ENCODE measurements at places on chromosomes 4 and X.

DNA sequence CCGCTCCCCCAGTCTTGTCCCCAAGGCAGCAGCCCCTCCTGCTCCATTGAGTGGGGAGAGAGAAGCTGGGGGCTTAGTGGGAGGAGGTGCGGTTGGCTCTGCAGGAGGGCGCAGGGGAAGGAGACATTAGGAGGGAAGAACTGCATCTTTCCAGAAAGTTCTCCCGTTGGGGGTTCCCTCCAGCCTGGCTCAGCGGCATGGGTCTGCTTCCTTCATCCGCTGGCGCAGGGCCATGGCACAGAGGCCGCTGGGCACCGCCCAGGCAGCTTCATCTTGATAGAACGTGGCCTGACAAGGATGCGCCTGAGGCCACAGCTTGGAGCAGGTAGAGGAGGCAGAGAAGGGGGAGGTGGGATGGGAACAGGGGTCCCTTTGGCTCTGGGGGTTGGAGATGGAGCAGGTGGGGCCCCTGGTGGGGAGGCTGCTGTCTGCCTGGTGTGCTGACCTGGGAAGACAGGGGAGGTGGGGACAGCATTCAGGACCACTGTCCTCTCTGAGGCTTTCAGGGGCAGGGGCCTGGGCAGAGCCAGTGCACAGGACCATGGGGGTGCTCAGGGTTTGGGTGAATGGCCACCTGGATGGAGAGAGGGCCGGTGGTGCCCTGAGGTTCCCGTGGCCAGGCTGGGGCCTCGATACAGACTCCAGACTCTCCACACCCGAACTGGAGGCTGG, 12.1 kb downstream of the DOK7 start:
- no peak for DNase-seq

- DNase-seq: peak; percentile 52
Measured at GRCh38 chr4:26218677-26219605, 101.9 kb upstream of the RBPJ start.

DNA sequence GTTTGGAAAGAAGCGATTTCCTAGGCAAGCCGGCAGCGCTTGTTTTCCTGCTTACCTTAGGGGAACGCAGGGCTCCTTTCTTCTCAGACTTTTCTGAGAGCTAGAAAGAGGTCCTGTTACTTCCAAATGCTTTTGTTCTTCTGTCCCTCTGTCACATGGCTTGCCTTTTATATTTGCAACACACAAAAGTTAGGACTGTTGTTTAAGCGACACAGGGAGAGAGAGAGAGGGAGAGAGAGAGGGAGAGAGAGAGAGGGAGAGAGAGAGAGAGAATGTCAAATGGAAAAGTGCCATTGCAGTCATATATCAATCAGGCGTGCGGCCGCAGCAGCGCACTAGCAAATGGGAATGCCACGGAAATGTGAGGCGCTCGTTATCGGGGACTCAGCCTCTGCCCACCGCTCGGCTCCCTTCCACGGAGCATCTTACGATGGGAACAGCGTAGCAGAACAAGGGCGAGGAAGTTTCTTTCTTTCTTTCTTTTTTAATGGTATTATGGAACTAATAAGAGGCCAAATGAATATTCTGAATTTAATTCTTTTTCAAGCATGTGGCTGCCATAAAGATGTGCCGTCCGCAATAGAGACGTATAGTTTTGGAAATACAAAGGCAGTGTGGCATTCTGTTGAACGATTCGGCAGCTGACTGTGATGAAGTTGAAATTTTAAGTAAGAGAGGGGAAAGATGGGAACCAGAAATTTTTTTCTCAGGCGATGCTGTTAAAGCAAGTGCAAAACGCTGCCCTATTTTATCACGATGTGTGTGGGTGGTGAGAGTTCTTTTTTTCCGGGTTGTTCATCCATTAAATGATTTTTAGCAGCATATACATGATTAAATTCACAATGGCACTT, at the start of gene NDP:
Gene NDP, minus strand, starts transcription at position 142 of the 851 bp plus-strand sequence. CDS start 14,745 bp downstream, outside the sequence.
- DNase-seq: no peak

- DNase-seq: no peak
Measured at GRCh38 chr4:25448379-25449109, 71.5 kb downstream of the ANAPC4 start.

- no peak for DNase-seq
Measured at GRCh38 chr4:173765751-173766150, 235.7 kb upstream of the HAND2 start.

DNA sequence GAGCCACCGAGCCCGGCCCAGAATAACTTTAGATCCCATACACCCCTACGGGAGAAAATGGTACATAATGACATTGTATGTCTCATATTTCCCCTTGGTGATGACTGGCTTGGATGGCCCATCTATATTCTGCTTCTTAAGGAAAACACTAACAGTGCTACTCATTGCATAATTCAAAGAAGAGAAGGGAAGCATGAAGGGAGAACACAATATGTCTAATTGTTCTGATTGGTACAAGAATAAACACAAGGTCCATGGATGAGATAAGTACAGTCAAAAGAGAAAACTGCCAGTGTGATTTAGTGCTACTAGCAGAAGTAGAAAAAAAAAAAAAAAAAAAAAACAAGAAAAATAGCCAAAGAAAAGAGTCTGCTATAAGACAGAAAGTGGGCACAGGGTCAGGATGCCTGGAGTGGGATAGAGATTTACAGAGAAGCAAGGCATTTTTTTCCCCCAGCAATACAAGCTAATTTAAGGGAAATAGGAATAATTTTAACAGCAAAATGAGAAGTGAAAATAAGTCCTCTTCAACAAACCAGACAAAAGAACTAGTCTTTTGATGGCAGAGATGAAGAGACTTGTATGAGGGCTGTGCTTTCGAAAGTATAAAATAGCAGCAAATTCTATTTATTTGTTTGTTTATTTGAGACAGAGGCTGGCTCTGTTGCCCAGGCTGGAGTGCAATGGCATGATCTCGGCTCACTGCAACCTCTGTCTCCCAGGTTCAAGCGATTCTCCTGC, 96.5 kb upstream of the MAP3K15 start:
- DNase-seq: no peak

DNA sequence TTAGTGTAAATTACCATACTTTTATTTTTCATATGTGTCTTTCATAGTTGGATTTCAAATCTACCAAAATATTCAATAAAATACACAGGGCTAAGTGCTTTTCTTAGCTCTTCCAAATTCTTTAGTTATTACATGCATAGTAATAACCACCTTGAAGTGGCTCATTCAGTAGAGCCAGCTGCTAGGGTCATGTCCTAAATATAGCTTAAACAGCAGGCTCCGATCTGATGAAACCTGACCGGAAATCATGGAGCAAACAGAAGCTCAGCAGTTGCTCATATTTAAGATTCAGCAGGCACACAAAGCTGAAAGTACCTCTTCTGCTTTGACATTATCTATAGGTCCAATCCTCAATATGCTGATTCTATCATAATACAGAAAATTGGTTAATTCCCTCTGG, 1470.4 kb downstream of the ADGRL3 start:
- DNase-seq: no peak

- peak; percentile 78 for DNase-seq
Measured at GRCh38 chr4:75916091-75916661, 13.9 kb upstream of the PPEF2 start.

GRCh38 chr4:61580721-61581377, 380.7 kb downstream of the ADGRL3 start:
- no peak for DNase-seq

DNA sequence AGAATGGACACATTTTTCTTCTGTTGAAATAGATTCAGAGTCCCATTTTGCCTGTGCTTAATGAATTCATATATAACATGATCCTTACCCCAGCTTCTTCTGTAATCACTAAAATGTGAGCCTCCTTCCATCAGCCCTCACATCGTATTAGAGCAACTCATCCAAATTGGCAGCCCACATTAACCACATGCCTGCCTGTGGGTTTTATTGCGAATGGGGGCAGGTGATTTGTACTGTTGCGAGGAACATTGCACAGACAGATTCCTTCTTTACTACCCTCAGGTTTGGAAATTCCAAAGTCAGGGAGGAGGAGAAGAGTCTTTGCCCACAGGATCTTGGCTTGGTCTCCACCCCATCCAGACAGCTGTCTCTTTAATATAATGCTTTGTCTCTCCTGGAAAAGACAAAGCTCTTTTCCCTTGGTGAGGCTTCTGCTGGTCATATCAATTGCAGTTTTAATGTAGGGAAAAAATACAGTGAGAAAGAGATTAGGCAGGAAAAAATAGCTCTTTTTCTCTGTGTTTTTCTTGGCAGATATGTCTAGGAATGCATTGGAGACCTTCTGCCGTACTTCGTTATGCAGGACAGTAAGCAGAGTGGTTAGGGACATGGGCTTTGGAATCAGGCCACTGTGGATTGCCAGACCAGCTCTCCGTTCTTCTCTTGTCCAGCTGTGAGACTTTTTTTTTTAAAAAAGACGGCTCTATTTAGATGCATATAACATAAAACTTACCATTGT, 371.2 kb downstream of the AFF2 start:
- DNase-seq: no peak

DNA sequence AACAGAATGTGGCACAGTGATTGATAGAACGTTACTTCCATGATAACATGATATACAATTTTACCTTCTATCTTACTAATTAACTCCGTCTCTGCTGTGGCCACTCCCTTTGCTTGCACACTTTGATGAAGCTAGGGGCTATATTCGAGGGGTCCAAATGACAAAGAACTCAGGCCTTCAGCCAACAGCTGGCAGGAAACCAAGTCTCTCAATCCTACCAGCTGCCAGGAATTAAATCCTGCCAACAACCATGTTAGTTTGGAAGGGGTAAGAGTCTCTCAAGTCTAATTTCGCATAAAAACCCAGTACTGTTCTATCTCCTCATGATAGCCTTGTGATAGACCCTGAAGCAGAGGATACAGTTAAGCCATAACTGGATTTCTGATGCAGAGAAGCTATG, 1122.9 kb upstream of the PCDH10 start:
- DNase-seq: no peak

- no peak for DNase-seq
Measured at GRCh38 chr4:32249040-32249439, 1528.9 kb downstream of the PCDH7 start.

DNA sequence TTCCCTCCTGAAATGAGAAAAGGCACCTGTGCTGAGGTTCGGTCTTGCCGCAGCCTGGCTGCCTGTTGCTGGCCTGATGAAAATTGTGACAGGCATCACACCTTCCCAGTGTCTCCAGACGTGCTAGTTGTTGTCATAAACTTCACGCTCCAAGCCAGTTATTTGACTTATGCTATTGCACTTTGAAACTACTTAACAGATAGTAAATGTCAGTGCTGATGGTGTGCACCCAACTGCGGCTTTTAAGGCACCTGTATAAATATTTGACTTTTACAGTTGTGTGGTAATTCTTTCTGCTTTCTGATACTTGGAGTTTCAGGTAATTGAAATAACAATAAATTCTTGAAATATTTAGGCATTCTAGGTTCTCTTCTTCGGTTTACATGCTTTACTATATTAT, 1.8 kb downstream of the WWC2 start:
- no peak for DNase-seq

DNA sequence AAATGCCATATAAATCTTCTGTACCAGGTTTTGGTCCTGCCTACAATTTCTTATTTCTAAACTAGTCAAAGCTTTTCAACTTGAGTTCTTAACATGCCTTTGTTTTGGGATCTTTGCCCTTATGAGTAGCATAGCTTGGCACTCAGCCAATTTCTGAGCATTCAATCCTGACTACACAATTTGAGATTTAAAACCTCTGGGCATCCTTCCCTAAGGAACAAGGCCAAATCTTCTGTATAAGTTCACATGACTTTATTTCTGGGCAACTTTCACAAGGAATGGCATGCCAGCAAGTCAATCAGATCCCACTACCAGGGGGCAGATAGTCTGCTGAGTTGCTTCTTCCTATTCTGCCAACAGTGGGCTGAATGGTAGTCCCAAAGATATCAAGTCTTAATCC, 254.2 kb downstream of the ADAMTS3 start:
- DNase-seq: no peak

DNA sequence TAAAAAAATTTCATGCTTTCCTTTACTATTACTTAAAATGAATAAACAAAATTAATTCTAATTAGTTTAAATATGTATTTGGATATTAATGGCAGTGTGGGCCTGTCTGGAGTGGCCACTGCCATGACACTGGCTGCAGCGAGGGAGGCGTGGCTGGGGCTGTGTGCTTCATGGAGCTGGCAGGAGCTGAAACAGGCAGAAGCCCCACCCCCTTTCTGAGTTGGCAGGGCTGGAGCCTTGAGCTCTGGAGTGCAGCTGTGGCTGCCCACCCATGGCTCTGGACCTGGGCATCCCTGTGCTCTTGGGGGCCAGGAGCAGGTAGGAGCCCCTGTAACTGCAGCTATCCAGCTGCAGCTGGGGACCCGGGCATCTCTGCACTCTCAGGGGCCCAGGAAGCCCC, 8.2 kb upstream of the HSD17B11 start:
- no peak for DNase-seq

DNA sequence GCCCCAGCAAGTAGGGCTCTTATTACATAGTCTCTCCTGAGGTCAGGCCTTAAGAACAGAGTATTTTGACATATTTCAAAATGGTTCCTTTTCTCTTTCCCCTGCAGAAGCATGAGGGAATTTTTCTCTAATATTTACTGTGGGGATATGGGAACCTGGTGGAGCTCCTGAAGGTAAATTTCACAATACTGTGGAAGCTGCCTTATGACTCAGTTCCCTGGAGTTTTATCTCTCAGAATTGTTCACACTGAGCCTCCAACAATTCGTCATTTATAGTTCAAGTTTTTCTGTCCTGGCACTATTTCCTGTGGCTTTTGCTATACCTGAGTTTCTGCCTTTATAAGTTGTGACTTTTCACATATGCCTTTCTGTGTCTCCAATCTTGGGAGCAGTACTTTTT, 607.2 kb upstream of the NDST4 start:
- no peak for DNase-seq

DNA sequence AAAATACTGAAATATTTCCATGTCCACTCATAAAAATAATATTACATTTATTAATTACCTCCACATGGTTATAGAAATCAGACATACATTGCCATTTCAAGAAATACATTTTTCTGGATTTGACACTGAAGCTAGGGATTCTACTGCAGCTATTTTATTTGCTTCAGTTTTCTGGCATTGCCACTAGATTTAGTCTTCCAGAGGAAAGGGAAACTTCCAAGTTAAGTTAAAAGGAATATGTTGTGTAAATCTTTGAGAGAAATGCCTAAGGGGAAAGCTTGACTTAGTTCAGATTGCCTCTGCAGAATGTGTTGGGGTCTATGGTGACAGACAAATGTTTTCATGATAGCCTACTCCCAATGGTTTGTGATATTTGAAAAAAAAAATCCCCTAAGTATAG, 1631.3 kb downstream of the PCDH18 start:
- DNase-seq: no peak

GRCh38 chr4:1194010-1194900, 21.9 kb upstream of the SPON2 start:
- DNase-seq: no peak

- DNase-seq: no peak
Measured at GRCh38 chrX:40157228-40158035, 59.7 kb upstream of the BCOR start.

- DNase-seq: no peak
Measured at GRCh38 chr4:16843831-16844508, 54.5 kb downstream of the LDB2 start.

- no peak for DNase-seq
Measured at GRCh38 chr4:2685541-2685940, 70.6 kb downstream of the TNIP2 start.

GRCh38 chrX:29453333-29453732, 762.0 kb upstream of the MAGEB2 start:
- no peak for DNase-seq
